Ascending aorta (tissue), 2 donors: ENCODE measurements at places on chromosomes 7 and 10.

GRCh38 chr10:73494877-73495225 is 973 bp downstream of the PPP3CB start:
- no peaks in the 10 kb centered on the region for H3K27me3 ChIP-seq
- H3K36me3 ChIP-seq: peaks cover 11% of the 10 kb centered on the region
- H3K4me1 ChIP-seq: peaks cover 6% of the 10 kb centered on the region
- H3K4me3 ChIP-seq: peak overlapping the region; percentile 63

DNA sequence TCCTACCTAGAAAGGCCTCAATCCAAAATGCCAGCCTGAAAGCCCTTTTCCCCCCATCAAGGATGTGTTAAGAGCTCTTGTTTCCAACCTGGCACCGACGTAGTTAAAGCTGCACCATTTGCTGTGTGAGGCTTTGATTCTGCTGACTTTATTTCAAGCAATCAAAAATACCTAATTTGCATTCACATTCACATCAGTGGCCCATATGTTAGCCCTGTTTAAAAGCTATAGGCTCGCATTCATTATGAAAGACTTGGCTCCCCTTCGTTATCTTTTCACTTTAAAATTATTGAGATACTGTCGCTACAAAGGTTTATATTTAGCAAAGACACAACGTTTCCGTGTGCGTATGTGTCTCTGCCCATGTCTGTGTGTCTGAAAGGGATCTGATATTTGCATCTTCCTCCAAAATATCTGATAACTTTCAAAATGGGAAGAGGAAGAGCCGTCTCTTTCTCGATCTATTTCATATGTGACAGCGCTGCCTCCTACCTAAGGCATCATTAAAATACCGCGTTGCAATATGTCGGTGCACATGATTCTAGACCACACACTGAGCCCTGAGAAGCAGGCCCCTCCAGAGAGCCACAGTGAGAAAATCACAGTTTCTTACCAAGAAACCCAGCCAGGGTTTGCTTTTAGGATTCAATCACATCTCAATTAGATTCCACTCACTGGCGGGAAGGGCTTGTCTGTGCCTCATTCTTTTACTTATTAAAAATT is 57.1 kb upstream of the ITPRID1 start:
- H3K27ac ChIP-seq: no peak overlapping the region
- H3K36me3 ChIP-seq: no peaks in the 10 kb centered on the region
- DNase-seq: no peak
- no peaks in the 10 kb centered on the region for H3K27me3 ChIP-seq
- no peaks in the 10 kb centered on the region for H3K4me1 ChIP-seq

GRCh38 chr10:84348860-84349259 is 20.5 kb downstream of the CCSER2 start:
- no peak overlapping the region for H3K4me3 ChIP-seq
- no peaks in the 10 kb centered on the region for H3K36me3 ChIP-seq
- no peak for DNase-seq
- no peaks in the 10 kb centered on the region for H3K27me3 ChIP-seq

- no peaks in the 10 kb centered on the region for H3K36me3 ChIP-seq
- no peak for DNase-seq
- no peaks in the 10 kb centered on the region for H3K27me3 ChIP-seq
- no peaks in the 10 kb centered on the region for H3K4me1 ChIP-seq
Observed at GRCh38 chr10:10526846-10527245, 490.8 kb upstream of the CELF2 start.

DNA sequence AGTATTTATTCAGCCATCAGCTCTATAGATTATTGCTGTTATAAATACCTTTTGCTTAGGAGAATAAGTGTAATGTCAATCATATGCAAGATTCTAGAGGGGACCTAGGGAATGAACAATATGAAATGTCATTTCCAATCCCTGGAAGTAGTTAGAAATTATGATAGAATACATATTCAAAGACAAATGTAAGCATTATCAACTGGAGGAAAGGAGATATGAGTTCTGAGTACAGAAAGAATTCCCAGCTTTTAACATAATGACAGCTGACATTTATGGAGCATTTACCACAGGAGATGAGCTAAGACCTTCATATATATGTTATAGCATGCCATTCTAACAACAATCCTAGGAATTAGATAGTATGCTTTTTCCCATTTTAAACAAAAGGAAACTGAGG is 86.2 kb downstream of the FAM13C start:
- no peak overlapping the region for H3K27ac ChIP-seq
- no peak overlapping the region for H3K4me3 ChIP-seq

- H3K36me3 ChIP-seq: no peaks in the 10 kb centered on the region
- DNase-seq: no peak
- no peak overlapping the region for H3K27ac ChIP-seq
- H3K4me3 ChIP-seq: no peak overlapping the region
Observed at GRCh38 chr10:52571516-52572182, 200.9 kb downstream of the MBL2 start.

- DNase-seq: peak; percentile 80
- H3K27ac ChIP-seq: peak overlapping the region; percentile 86
- peak overlapping the region; percentile 15 for H3K4me3 ChIP-seq
- H3K36me3 ChIP-seq: no peaks in the 10 kb centered on the region
- no peaks in the 10 kb centered on the region for H3K27me3 ChIP-seq
Observed at GRCh38 chr7:155206318-155207020, 91.2 kb upstream of the INSIG1 start.

- H3K4me3 ChIP-seq: no peak overlapping the region
- no peaks in the 10 kb centered on the region for H3K27me3 ChIP-seq
- DNase-seq: no peak
- no peak overlapping the region for H3K27ac ChIP-seq
- no peaks in the 10 kb centered on the region for H3K36me3 ChIP-seq
Observed at GRCh38 chr7:127226685-127227374, 25.9 kb downstream of the GRM8 start.

DNA sequence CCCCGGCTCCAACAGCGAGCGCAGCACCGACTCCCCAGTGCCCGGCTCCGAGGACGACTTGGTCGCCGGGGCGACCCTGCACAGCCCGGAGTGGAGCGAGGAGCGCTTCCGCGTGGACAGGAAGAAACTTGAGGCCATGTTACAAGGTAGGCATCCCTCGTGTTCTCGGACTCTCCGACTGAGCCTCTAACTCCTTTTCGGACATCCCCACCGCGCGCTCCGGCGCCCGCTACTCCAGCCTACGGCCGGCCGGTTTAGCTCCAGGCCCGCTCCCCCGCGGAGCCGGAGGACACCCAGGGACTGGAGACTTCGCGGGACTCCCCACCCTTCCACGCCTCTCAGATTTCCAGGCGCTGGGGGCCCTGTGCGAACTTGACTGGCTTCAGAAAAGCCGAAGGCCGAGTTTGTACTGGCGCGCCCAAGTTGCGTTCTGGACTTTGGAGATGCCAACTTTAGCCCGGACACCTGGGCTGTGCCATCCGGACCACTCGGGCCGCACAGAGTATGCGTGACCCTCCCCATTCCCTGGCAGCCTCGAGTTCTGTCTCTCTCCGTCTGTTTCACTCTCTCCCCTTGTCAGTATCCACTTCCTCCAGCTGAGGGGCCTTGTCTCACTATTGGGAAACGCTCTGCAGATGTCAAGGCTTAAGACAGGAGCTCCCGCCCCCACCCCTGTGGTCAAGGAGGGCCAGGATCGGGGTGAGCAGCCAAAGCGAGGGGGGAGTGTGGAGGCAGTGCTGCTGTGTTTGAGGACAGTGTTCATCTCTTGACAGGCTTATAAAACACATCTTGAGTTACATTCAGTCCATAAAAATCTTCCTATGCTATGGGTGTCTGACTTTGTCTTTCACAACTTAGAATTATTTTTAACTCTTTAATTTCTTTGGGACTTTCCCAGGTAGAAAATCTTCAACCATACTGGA is 777 bp downstream of the BICC1 start:
- H3K36me3 ChIP-seq: no peaks in the 10 kb centered on the region
- peak overlapping the region; percentile 81 for H3K27ac ChIP-seq
- no peak for DNase-seq
- H3K4me1 ChIP-seq: no peaks in the 10 kb centered on the region
